Foreskin fibroblast (primary cell): ENCODE measurements at places on chromosomes 7 and 10.

GRCh38 chr10:22341190-22341925 lies 3.9 kb upstream of the SPAG6 start:
- DNase-seq = peak; percentile 51

GRCh38 chr10:133342942-133343341 lies 4.2 kb upstream of the PRAP1 start:
- no peak for DNase-seq

GRCh38 chr7:123028339-123028738 lies 32.8 kb upstream of the TAS2R16 start:
- no peak for DNase-seq

DNA sequence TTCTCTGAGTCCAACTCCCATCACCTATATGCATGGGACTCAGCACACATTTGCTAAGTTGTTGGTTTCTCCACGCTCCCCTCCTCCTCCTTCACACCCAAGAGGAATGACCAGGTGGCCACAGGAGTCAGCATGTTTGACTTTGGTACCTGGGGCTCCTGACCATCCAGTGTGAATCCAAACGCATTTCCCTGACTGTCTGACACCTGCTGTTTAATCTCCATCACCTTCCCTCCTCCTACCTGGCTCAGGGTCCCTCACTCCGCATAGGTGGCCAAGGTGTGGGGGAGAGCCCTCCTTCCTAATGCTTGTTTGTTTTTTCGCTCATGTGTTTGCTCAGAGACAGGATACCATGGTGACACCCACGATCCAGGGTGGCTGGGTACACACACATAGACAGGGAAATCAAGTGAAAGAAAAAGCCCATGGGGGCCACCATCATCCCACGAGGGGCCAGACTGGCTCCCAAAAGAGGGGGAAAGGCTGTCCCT lies 194.9 kb downstream of the KCNMA1 start:
- no peak for DNase-seq

GRCh38 chr10:2906974-2907373 lies 160.4 kb upstream of the PFKP start:
- no peak for DNase-seq

DNA sequence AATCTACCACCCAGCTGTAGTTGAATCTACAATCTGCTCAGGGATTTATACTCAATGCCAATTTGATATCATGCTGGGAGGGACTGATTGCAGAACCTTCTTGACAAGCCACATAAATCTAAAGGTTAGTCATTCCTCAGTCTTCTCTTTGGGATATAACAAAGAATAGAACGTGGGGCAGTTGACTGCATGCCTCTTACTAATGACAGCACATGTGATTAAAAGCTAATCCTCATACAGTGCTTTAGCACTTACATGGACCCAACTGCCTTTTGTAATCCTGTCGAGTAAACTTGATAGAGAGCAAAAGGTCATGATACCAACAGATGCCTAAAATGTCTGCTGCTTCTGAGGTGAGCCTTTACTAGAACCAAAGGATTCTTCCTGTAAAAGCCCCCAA lies 12.3 kb downstream of the KLHL7 start:
- DNase-seq = peak; percentile 24

DNA sequence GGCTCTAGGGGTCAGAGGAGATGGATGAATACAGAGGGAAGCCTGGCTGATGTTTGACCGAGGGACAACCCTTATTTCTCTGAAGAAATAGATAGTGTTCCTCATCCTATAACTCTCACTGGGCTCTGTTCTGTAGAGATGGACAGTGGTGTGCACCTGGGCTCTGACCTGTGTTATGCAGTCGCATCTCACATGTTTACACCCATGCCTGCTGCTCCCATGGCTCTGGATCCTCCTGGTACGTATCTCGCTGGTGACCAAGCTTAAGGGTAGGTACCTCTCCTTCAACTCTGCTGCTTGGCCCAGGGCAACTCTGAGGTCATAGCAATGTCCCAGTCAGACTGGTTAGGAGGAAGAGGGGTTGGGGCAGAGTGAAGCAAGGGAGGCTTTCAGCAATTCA lies 42.8 kb downstream of the ADRA2A start:
- DNase-seq = no peak

GRCh38 chr10:88670497-88670896 lies 6.3 kb downstream of the LIPF start:
- no peak for DNase-seq

DNA sequence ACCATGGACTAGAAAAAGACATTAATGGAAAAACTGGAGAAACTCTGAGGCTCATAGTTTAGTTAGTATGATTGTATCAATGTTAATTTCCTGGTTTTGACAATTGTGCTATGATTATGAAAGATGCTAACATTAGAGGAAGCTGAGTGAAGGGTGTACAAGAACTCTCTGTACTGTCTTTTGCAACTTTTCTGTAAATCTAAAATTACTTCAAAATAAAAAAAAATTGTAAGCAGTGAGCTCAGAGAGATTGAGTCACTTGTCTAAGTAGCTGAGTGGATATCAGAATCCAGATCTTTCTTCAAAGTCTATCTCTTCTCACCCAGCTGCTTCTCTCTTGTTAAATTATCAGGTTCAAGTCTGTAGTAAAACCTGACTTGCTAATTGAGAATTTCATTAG lies 181.1 kb downstream of the PLCE1 start:
- DNase-seq = no peak

DNA sequence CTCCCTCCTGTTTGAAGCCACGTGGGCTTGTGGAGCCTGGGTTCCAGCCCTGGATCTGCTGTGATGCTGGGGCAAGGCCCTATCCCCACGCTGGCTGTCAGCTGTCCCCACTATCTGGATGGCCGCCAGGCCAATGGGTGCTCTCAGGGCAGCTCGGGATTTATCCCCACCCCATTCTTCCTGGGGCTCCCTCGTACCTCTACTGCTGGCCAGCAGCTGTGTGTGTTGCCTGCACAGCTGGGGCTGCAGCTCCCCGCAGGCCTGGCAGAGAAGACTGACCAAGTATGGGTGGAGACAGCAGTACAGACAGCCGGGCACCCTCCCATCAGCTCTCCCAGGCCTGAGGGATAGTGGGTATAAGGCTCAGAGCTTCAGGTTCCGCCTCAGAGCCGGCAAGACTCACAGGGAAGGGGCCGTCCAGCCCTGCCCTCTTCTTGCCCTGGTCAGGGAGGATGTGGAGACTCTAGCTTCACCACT lies 13.6 kb downstream of the CLIP2 start:
- DNase-seq = no peak

DNA sequence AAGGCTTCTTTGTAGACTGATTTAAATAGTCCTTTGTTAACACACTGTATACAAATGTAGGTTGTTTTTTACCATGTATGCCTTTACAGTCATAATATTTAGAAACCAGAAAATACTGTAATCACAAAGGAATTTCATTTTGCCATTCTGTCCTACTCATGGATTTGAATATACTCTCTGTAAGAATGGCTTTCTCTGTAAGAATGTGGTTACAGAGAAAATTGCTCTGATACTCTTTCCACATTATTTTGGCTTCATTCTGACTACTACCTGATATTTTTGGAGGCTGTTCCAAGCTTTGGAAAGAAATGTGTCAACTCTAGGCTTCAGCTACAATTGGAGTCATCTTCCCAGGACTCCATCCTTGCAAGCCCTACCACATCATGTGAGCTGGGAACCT lies 23.5 kb downstream of the CH25H start:
- DNase-seq = peak; percentile 33

DNA sequence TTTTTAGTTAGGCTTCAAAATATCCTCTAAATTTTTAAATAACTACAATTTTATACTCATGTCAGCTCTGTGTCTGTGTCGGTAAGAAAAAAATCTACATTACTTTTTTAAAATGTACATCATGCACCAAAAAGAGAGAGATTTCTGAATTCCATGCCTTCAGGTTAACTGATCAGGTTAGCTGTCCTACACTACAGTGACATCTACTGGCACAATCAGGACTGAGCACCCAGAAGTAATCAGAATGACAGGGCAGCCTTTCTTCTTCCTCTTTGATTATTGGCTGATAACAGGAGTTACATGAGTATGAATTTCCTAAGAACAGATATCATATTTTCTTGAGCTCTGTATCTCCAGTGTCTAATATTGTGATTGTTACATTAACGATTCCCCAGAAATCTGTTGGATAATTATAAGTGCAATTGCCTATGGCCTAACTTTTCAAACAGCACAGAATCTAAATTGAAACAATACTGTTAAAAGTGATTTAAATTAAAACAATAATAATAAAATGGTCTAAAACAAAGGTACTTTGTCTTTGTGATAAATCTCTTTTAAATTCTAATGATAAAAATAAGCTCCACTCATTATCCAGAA lies 41.8 kb upstream of the HYCC1 start:
- peak; percentile 86 for DNase-seq

- DNase-seq = peak; percentile 95
Measured at GRCh38 chr10:125035136-125035535, 93.2 kb downstream of the ZRANB1 start.

DNA sequence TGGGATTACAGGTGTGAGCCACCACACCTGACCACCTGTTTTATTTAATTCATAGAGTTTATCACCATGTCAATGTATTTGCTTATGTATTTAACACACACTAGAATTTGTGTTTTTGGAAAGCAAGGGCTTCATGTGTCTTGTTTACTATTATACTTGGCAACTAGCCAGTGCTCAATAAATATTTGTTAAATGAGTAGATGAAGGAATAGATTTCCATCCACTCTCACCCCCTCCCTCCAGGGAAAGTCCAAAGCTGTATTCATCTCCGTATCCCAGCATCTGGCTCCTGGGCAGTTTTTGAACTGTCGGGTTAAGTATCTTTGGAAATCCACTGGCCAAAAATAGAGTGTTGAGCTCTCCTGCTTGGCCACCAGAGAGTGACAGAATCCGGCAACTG lies 4.6 kb upstream of the RADIL start:
- no peak for DNase-seq

DNA sequence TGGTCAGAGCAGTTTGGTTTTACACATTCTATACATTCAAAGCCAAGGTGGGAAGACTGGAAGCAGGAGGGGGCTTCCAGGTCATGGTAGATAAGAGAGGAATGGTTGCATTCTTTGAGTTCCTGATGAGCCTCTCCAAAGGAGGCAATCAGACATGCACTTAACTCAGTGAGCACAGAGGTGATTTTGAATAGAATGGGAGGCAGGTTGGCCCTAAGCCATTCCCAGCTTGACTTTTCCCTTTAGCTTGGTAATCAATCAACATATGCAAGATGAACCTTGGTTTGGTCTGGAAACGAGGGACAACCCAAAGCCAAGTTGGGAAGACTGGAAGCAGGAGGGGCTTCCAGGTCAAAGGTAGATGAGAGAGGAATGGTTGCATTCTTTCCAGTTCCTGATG lies 31.4 kb downstream of the TCERG1L start:
- no peak for DNase-seq

- DNase-seq = no peak
Measured at GRCh38 chr10:102941401-102941800, 23.3 kb downstream of the CNNM2 start.

DNA sequence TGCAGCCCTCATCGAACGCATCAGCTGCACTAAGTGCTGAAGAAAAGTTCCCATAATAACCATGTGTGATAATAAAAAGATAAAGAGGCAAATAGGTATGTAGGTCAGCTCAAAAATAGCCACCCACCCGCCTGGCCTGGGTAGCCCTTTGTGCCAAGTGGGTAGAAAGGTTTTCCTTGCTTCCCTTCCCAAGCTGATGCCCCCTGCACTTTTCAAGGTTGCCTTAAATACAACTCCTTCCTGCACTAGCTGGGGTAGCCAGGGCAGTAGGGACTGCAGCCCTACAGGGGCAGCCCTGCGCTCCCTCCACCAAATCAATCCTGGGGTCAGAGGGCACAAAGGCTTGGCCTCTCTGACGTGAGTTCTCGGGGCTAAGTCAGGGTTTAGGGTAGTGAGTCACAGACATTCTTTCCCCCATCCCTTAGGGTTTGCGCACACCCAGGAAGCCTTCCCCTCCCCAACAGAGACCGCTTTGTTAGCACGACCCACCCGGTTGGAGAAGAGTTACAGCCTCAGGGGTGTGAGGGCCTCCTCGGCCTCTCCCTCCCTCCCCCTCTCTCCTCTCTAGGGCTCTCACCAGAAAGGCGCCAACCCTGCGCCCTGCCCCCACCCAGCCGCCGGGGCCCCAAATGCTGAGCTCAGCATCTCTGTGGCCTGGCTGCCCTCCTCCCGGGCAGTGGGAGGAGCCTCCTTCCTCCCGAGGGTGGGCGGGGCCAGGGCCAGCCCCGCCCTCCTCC lies 13.3 kb upstream of the DDIT4 start:
- DNase-seq = peak; percentile 95

DNA sequence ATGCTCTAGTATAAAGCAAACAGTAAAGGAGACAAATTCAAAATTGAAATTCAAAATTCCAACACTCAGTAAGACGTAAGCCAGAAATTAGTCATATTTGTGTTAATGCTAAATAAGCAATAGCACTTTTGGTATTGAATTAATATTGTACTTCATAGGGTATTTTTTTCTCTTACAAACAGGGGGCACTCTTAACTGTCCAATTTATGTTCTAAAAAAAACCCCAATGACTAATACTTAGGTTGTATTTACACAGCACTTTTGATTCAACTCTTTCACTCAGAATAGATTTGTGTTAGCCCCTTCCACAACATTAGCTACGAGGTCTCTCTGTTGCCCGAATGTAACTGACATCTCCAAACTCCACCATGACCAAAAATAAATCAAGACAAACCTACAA lies 284.9 kb upstream of the COBL start:
- no peak for DNase-seq

GRCh38 chr10:127973791-127974311 lies 66.9 kb downstream of the PTPRE start:
- no peak for DNase-seq

DNA sequence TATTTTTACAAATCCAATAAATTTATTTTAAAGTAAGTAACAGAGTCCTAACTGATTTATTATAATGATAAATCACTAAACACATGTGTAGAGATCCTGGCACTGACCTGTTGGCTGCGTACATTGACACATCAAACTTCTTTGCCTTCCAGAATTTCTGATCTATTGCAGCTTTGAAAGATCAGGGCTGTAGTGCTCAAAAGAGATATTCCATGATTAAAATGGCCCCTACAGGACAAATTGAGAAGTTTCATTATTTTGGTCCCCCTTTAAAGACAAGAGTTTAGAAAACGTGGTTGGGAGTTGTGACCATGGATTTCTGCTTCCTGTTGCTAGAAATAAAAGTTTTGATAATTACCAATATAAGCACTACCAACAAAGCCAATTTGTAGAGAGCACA lies 87.7 kb upstream of the PDK4 start:
- DNase-seq = peak; percentile 12

- DNase-seq = no peak
Measured at GRCh38 chr10:113681533-113682470, 2.1 kb downstream of the CASP7 start.

DNA sequence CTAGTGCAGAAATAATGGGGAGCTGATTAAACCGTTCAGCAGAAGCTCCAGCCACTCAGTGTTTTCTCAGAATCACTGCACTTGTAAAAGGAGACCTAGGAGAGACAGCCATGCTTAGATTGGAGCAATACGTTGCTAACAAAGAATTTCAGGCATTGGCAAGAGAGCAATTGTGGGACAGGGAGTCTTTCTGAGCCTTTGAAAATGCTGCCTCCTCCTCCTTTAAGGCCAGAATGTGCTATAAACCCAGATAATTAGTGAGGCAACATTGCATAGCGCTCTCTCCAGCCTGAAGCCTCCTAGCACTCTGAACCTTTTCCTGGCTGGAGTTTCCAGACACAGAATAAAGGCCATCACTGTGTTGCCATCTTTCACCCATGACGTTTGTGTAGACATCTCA lies 18.5 kb upstream of the PTPRN2 start:
- DNase-seq = no peak

- peak; percentile 53 for DNase-seq
Measured at GRCh38 chr10:5888351-5888750, 1.3 kb downstream of the ANKRD16 start.

GRCh38 chr7:25726170-25726780 lies 425.7 kb upstream of the NFE2L3 start:
- no peak for DNase-seq
